ENCODE measurements at places on chromosomes 5 and 9.

DNA sequence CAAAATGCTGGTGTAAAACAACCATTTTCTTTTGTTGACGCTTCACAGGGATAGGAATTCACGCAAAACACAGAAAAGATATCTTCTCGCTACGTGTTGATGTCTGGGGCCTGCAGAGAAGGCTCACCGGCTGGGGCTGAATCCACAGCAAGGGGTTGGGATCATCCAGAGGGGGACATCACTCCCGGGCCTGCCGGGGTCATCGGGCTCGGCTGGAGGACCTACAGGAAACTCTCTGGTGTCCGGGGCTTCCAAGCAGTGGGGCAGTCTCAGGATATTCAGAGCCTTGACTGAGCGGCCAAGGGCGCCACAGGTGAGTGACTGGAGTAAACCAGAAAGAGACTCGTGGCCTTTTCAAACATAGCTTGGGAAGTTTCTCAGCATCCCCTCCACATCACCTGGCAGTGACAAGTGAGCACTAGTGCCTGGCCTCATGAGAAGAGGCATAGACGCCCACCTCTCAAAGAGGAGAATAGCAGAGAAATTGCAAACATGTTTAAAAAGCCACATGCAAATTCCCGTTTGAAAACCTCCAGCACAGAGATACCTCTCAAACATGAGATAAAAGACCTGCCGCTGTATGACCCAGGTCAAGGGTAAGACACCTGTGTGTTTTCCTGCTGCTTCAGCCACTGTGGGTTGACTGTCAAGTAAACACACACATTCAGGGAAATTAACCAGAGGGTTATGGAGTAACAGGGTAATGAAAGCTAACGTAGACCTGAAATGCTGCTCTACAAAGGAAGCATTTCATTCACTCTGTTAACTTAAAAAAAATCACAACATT, 50.8 kb upstream of the SIMC1 start:
- no peak for DNase-seq

GRCh38 chr9:79151791-79152190, 420.0 kb upstream of the TLE4 start:
- no peak for DNase-seq

- no peak for DNase-seq
Measured at GRCh38 chr5:88882276-88883038, 527 bp downstream of the MEF2C start.

DNA sequence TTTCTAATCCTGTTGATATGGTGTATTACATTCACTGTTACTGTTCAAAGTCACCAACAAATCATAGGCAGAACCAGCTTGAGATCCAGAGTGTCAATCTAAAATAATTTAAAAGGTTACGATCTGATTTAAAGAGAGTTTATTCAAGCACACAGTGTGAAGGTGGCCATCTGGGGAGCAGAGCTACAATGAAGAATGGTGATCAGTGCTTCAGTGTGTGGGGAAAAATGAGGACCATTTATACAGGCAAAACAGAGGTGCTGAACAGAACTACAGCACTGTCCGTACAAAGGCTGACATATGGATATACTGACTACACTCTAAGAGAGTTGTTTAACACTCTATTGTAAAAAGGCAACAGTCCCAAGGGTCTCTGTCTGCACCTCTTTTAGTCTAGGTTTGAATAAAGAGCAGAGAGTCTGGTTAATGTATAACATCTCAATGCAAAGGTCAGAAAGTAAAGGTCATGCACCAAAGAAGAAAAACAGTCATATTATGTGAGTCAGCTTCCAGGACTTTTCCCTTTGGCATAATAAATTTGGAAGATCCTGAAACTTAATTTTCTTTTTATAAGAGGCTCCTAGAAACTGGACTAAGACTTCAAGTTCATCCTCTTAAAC, 29.7 kb upstream of the TDRD7 start:
- no peak for DNase-seq

- no peak for DNase-seq
Measured at GRCh38 chr9:134453776-134454475, 127.7 kb downstream of the RXRA start.

- DNase-seq: no peak
Measured at GRCh38 chr9:136725612-136726011, 13.2 kb downstream of the DIPK1B start.

DNA sequence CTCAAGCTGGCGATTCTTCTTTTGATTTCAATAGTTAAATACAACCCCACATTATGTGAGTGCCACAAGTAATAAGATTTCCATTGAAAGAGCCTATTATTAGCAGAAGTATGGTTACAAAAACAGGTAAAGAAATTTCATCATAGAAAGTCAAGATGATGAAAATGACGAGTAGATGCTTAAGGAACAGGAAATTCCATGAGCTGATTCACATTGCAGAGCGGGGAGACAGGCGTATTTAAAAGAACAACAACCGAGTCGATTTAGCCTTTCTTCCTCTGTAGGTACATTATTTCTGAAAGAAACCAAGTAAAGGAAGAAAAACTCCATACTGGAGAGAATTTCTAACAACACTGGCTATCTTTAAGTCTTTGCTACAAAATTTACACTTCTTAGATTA, 310.4 kb downstream of the SLF1 start:
- DNase-seq: no peak
